ENCODE measurements at places on chromosomes 11 and 22.

GRCh38 chr22:35587447-35587870 lies 29.7 kb downstream of the MB start:
- no peak for DNase-seq

GRCh38 chr11:111185266-111185665 lies 60.3 kb upstream of the POU2AF2 start:
- DNase-seq: no peak

GRCh38 chr22:17870407-17870806 lies 96.1 kb upstream of the BID start:
- DNase-seq: no peak

- no peak for DNase-seq
Observed at GRCh38 chr11:118223992-118224391, 819 bp downstream of the JAML start.

GRCh38 chr11:12113294-12113693 lies 2.9 kb downstream of the MICAL2 start:
- DNase-seq: no peak

GRCh38 chr22:44108076-44108475 lies 72.6 kb upstream of the PARVG start:
- DNase-seq: no peak

GRCh38 chr11:108939135-108939534 lies 274.3 kb downstream of the DDX10 start:
- no peak for DNase-seq

DNA sequence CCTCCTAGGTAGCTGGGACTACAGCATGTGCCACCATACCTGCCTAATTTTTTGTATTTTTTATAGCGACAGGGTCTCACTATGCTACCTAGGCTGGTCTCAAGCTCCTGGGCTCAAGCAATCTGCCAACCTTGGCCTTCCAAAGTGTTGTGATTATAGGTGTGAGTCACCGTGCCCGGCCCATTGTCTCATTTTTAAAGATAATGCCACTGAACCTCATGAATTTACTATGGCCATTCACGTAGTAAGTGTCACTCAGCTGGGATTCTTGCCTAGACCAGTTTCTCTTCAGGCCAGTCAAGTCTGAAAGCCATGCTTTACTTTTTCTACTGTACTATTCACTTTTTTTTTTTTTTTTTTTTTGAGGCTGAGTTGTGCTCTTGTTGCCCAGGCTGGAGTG lies 22.4 kb downstream of the DEPDC5 start:
- DNase-seq: no peak

DNA sequence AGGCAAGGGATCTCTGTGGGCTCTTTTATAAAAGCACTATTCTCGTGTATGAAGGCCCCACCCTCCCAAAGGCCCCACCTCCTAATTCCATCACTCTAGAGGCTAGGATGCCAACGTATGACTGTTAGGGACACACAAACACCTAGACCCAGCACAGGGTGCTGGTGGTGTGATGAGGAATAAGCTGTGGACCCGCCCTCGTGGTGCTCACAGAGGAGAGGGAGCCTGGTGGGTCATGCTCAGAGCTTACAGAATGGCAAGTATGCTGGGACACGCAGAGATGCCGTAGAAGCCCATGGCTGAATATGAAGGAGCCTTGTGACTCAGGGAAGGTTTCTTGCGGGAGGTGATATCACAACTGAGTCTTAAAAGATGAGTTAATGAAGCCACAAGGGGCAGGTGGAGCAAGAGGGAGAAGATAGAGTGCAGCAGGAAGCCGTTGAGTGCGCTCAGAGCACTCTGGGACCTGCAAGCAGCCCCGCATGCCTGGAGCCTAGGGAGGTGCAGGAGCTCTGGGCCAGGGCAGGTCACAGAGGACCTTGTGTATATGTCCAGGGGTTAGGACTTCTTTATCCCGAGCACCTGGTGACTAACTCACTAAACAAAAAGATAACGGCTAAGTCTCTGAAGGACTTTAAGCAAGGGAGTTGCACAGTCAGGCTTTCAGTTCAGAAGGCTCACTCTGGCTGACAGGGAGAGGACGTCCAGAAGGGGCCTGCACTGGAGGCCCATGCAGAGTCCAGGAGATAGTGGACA lies 160.9 kb downstream of the TRIM29 start:
- no peak for DNase-seq

GRCh38 chr11:95121698-95122097 lies 32.1 kb downstream of the ENDOD1 start:
- no peak for DNase-seq

- DNase-seq: no peak
Observed at GRCh38 chr11:94835594-94835927, 67.4 kb downstream of the AMOTL1 start.
